ENCODE measurements at places on chromosomes 13 and 19. TPM values are rescaled to one million over a fixed set of nuclear protein-coding genes. Genes with fewer than 3 reads are reported as not detected.

- DNase-seq, result no peak
- no peaks in the 10 kb centered on the region for H3K27me3 ChIP-seq
- no peak overlapping the region for H3K4me3 ChIP-seq
- no peak overlapping the region for H3K27ac ChIP-seq
Observed at GRCh38 chr19:6958791-6959190, 62.4 kb downstream of the MBD3L2B start.

GRCh38 chr13:52160053-52160452 lies 656 bp upstream of the NEK3 start:
- no peak for DNase-seq
- H3K36me3 ChIP-seq, result peaks cover 2% of the 10 kb centered on the region
- no peaks in the 10 kb centered on the region for H3K27me3 ChIP-seq
- peak overlapping the region; percentile 78 for H3K4me3 ChIP-seq
- H3K4me1 ChIP-seq, result peaks cover 69% of the 10 kb centered on the region

DNA sequence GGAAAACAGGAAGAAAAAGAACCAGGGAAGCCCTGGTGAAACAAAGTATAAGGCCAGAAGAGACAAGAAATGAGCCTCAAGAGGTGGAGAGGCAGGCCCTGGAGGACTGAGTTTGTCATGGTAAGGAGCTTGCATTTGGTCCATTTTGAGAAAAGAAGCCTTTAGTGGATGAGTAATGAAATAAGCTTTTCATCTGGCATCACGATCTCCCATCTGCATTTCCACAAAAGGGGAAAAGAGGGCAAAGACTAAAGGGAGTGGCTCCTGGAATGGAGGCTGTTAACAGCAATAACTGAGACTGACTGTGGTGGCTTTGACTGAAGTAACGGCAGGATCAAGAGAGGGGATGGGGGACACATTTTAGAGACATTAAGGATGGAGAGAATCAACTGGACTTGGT lies 148.8 kb upstream of the NBEA start:
- no peak for DNase-seq
- H3K4me1 ChIP-seq, result peaks cover 6% of the 10 kb centered on the region
- H3K27me3 ChIP-seq, result no peaks in the 10 kb centered on the region
- H3K36me3 ChIP-seq, result no peaks in the 10 kb centered on the region
- no peak overlapping the region for H3K4me3 ChIP-seq

Gene RFC3
- total RNA-seq, result 21.1 TPM

DNA sequence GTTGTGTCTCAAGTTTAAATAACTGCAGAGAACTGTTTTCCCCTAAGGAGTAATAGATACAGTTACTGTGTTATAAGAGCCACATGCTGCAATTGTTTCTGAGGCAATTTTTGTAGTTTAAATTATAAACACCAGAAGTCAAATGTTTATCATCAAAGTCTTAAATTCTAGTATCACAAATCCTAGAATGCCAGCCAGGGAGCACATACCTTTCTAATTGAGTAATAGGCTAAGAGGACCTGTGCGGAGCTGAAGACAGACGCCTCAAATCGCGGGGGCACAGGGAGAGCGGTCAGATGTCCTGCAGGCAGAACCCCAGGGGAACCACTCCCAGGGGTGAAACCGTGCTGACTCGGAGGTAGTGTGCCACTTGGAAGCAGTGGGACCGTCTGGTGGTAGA lies 65.2 kb upstream of the TNFRSF19 start:
- DNase-seq, result no peak
- no peaks in the 10 kb centered on the region for H3K27me3 ChIP-seq
- H3K4me1 ChIP-seq, result peaks cover 5% of the 10 kb centered on the region
- no peaks in the 10 kb centered on the region for H3K36me3 ChIP-seq
- no peak overlapping the region for H3K4me3 ChIP-seq
- H3K27ac ChIP-seq, result no peak overlapping the region

Gene TPP2
- total RNA-seq, result 57.6 TPM

Gene ZNF649
- 42.4 TPM for total RNA-seq

- H3K36me3 ChIP-seq, result peaks cover 10% of the 10 kb centered on the region
- H3K27me3 ChIP-seq, result no peaks in the 10 kb centered on the region
- DNase-seq, result no peak
- no peak overlapping the region for H3K27ac ChIP-seq
- H3K4me1 ChIP-seq, result peaks cover 4% of the 10 kb centered on the region
- H3K4me3 ChIP-seq, result no peak overlapping the region
Observed at GRCh38 chr13:110216398-110217041, 90.4 kb downstream of the COL4A1 start.

GRCh38 chr13:110433014-110433413 lies 125.9 kb downstream of the COL4A2 start:
- H3K27me3 ChIP-seq, result no peaks in the 10 kb centered on the region
- H3K27ac ChIP-seq, result no peak overlapping the region
- no peak overlapping the region for H3K4me3 ChIP-seq
- no peaks in the 10 kb centered on the region for H3K4me1 ChIP-seq
- H3K36me3 ChIP-seq, result peaks cover 24% of the 10 kb centered on the region

- no peaks in the 10 kb centered on the region for H3K36me3 ChIP-seq
- H3K27me3 ChIP-seq, result no peaks in the 10 kb centered on the region
- no peak for DNase-seq
- H3K4me1 ChIP-seq, result peaks cover 1% of the 10 kb centered on the region
Observed at GRCh38 chr13:105220063-105220462, 1315.4 kb downstream of the EFNB2 start.

Gene EPSTI1
- total RNA-seq, result 7.4 TPM

- peak overlapping the region; percentile 90 for H3K4me3 ChIP-seq
- peaks cover 11% of the 10 kb centered on the region for H3K4me1 ChIP-seq
- H3K27me3 ChIP-seq, result peaks cover 9% of the 10 kb centered on the region
- peaks cover 3% of the 10 kb centered on the region for H3K36me3 ChIP-seq
- no peak for DNase-seq
Observed at GRCh38 chr13:40662866-40663265, 3.6 kb downstream of the FOXO1 start.

GRCh38 chr13:113638806-113639205 lies 19.2 kb downstream of the ATP4B start:
- H3K27ac ChIP-seq, result no peak overlapping the region
- H3K36me3 ChIP-seq, result peaks cover 54% of the 10 kb centered on the region
- H3K27me3 ChIP-seq, result no peaks in the 10 kb centered on the region
- no peak overlapping the region for H3K4me3 ChIP-seq
- no peaks in the 10 kb centered on the region for H3K4me1 ChIP-seq
- no peak for DNase-seq

DNA sequence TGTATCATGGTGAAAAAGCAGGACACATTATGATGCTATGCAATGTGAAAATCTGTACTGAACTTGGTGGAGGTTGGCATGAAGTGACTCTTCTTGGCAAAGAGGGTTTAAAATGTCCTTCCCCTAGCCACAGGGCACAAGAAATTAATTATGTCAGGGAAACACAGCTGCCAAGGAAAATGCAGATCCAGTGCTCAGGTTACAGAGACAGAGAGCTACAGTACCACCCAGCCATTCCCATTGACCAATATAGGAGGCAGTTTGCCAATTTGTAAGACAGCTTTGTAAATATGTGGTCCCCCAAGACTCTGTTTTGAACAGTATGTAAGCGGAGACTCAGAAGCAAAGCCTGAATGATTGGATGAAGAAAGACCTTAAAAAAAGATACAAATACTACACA lies 69.4 kb upstream of the KLF12 start:
- H3K4me1 ChIP-seq, result no peaks in the 10 kb centered on the region
- peaks cover 38% of the 10 kb centered on the region for H3K27me3 ChIP-seq
- H3K36me3 ChIP-seq, result no peaks in the 10 kb centered on the region
- H3K4me3 ChIP-seq, result no peak overlapping the region
- no peak overlapping the region for H3K27ac ChIP-seq

GRCh38 chr19:41323023-41323422 lies 13.1 kb downstream of the CCDC97 start:
- H3K27me3 ChIP-seq, result peaks cover 8% of the 10 kb centered on the region
- H3K4me1 ChIP-seq, result peaks cover 35% of the 10 kb centered on the region
- H3K4me3 ChIP-seq, result no peak overlapping the region
- DNase-seq, result no peak

Measured in progenitor cell of endocrine pancreas (in vitro differentiated cells).